ENCODE measurements at places on chromosomes 4 and X.

GRCh38 chrX:103697687-103698086 is 11.2 kb upstream of the MORF4L2 start:
- DNase-seq, result no peak
- no peaks in the 10 kb centered on the region for H3K27me3 ChIP-seq
- H3K27ac ChIP-seq, result no peak overlapping the region
- H3K4me3 ChIP-seq, result no peak overlapping the region
- no peaks in the 10 kb centered on the region for H3K36me3 ChIP-seq

GRCh38 chrX:281166-281999 is at the start of gene PLCXD1:
TSS of gene PLCXD1 (plus strand) at chrX:281381. CDS start at chrX:284188, 2,807 bp downstream.
- H3K27ac ChIP-seq, result peak within 1 kb of the TSS; percentile 31
- peaks cover 5% of the 10 kb centered on the region for H3K4me1 ChIP-seq
- DNase-seq, result no peak
- peak within 1 kb of the TSS; percentile 53 for H3K4me3 ChIP-seq

- H3K36me3 ChIP-seq, result peaks cover 100% of the 10 kb centered on the region
- H3K4me1 ChIP-seq, result no peaks in the 10 kb centered on the region
- no peak overlapping the region for H3K4me3 ChIP-seq
- no peak overlapping the region for H3K27ac ChIP-seq
- DNase-seq, result no peak
These were observed 18.5 kb downstream of the LAP3 start for GRCh38 chr4:17595471-17596005.

- no peaks in the 10 kb centered on the region for H3K36me3 ChIP-seq
- no peak overlapping the region for H3K4me3 ChIP-seq
- DNase-seq, result no peak
- H3K27ac ChIP-seq, result no peak overlapping the region
These were observed 77.5 kb downstream of the UCHL1 start for GRCh38 chr4:41334182-41334581.

- no peaks in the 10 kb centered on the region for H3K36me3 ChIP-seq
- peaks cover 13% of the 10 kb centered on the region for H3K4me1 ChIP-seq
- no peak overlapping the region for H3K4me3 ChIP-seq
- H3K27me3 ChIP-seq, result no peaks in the 10 kb centered on the region
These were observed 84.2 kb downstream of the GPR143 start for GRCh38 chrX:9681422-9681821.

- no peaks in the 10 kb centered on the region for H3K36me3 ChIP-seq
- peaks cover 7% of the 10 kb centered on the region for H3K4me1 ChIP-seq
- peak within 1 kb of the TSS; percentile 40 for H3K27ac ChIP-seq
- no peaks in the 10 kb centered on the region for H3K27me3 ChIP-seq
- no peak for DNase-seq
These were observed at the start of gene ABCG2 for GRCh38 chr4:88158489-88159228. TSS of gene ABCG2 (minus strand) at chr4:88158639. CDS start at chr4:88139995, 18,644 bp downstream.

DNA sequence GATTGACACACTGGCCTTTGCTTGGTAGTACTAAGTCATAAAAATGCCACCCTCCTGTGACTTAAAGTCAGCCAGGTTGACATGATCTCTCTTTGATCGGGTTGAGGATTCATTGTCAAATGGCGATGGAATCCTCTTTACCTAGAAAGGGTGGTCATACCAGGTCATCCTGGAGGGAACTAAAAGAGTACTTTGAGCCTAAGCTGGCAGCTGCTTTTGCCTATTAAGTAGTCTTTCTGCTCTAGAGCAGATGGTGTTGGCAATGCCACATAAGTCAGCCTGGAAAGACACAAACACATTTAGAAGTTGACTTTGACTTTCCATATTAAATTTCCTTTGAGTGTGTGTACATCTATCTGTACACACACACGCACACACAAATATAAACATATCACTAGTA is 39.2 kb upstream of the C4orf54 start:
- H3K4me3 ChIP-seq, result no peak overlapping the region
- no peak overlapping the region for H3K27ac ChIP-seq
- H3K36me3 ChIP-seq, result no peaks in the 10 kb centered on the region

DNA sequence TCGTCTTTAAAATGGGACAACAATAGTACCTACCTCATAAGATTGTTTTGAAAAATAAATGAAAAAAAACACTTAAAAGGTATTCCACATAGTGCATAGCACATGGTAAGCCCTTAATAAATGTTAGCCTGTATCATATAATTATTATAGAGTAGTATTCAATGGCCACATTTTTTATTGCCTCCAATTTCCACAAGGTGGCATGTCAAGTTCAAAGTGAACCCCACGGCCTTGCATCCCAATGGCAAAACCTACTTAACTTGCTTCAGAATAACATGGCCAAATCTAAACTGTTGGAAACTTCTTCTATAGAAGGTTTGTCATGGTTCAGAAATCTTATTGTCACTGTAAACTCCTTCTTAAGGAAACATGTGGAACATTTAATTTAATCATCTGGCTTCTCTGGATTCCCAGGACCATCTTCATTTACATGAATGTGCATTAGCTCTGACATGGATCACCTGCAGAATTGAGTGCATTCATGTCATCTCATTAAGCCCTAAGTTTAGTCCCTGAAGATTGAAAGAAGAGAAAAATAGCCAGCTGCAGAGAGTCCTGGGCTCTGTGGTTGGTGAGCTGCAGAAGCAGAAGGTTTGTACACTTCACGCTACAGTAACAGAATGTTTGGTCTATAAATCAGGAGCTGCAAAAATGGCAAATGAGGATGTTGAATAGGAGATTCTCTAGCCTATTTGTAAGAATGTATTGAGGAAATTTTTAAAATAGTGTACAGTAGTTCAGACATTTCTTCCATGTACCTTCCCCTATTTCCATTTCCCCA is 61.0 kb downstream of the ANXA3 start:
- H3K36me3 ChIP-seq, result no peaks in the 10 kb centered on the region
- no peak overlapping the region for H3K27ac ChIP-seq
- H3K4me1 ChIP-seq, result no peaks in the 10 kb centered on the region

DNA sequence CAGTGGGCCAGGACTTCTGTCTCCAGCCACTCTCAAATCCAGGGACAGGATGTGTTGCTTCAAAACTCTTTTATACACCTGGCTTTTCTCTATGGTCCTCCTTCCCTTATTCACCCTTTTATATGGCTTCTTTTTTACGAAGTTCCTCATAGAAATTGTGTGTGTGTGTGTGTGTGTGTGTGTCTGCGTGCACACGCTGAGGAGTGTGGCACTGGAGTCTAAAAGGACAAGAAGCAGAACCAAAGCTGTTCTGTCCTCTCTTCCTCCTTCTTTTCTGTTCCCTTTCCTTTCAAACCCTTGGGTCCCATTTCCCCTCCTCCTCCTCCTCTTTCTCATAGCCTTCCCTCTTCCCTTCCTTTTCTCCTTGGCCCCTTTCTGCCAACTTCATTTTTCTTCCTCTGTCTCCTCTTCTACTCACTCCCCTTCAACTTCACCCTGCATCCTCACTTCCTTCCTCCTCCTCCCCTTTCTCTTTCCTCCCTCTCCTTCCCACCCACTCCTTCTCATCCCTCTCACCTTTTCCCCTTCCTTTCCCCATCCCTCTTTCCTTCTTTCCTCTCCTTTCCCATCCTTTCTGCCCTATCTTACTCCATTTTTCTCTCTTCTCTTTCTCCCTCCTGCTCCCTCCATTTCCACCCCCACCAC is 360.5 kb downstream of the MID1IP1 start:
- no peak overlapping the region for H3K27ac ChIP-seq
- H3K36me3 ChIP-seq, result no peaks in the 10 kb centered on the region
- H3K27me3 ChIP-seq, result no peaks in the 10 kb centered on the region
- H3K4me3 ChIP-seq, result no peak overlapping the region
- DNase-seq, result no peak

GRCh38 chrX:119236623-119237561 is 807 bp downstream of the PGRMC1 start:
- H3K27me3 ChIP-seq, result no peaks in the 10 kb centered on the region
- no peaks in the 10 kb centered on the region for H3K36me3 ChIP-seq
- H3K4me1 ChIP-seq, result peaks cover 50% of the 10 kb centered on the region

- no peaks in the 10 kb centered on the region for H3K36me3 ChIP-seq
- H3K27ac ChIP-seq, result no peak overlapping the region
- H3K27me3 ChIP-seq, result no peaks in the 10 kb centered on the region
These were observed 214.1 kb upstream of the ATP6AP2 start for GRCh38 chrX:40366661-40367060.

DNA sequence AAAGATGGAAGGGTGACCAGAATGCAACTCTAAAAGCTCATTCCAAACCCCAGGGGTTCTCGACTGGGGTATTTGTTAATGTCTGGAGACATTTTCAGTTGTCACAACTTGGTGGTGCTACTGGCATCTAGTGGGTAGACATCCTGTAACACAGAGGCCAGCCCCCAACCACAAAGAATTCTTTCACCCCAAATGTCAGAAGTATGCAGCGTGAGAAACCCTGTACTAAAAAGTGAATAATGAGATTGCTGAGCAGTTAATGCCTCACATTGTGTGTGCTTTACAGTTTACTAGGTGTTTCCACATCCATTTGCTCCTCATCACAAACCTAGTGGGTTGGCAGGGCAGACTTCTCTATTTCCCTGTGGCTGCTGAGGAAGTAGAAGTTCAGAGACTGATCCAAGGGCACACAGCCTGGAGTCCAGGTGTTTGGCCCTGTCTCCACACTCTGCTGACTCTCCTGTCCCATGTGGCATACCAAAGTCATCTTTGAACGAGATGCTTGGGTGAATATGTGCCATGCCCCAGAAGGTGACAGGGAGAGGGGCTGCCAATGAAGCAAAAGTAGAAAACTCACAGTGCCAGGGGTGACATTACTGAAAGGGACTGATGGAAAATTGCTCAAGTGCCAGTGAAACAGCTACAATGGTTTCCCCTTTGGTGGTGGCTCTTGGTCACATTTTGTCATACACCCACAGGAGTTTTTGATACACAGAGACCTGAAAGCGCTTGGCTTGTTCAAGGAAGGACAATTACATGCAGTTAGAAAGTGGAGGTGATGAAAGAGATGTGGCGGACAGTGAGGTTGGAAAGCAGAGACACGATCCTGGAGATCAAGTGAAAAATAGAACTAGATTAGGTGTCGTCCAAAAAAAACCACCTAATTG is 10.1 kb upstream of the TMEM154 start:
- H3K4me1 ChIP-seq, result no peaks in the 10 kb centered on the region
- H3K4me3 ChIP-seq, result no peak overlapping the region
- H3K27ac ChIP-seq, result no peak overlapping the region
- no peaks in the 10 kb centered on the region for H3K36me3 ChIP-seq

DNA sequence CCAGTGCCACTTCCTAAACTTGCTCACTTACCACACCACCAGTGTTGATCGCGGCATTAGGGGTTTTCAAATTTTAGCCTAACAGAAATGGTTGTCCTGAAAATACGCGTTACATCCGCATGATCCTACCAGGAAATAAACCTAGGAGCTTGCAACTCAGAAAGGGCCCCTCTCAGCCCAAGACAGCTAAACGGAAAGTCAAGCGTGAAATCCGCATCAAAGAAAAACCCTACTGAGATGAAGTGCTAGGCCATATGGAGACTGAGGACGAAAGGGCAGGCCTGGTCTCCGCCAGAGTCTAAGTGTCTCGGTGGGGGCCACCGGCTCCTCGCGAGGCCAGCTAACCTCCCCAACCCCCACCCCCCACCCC is 626 bp downstream of the YTHDC1 start:
- H3K36me3 ChIP-seq, result no peaks in the 10 kb centered on the region
- peak overlapping the region; percentile 64 for H3K4me3 ChIP-seq
- no peak for DNase-seq
- no peaks in the 10 kb centered on the region for H3K4me1 ChIP-seq

DNA sequence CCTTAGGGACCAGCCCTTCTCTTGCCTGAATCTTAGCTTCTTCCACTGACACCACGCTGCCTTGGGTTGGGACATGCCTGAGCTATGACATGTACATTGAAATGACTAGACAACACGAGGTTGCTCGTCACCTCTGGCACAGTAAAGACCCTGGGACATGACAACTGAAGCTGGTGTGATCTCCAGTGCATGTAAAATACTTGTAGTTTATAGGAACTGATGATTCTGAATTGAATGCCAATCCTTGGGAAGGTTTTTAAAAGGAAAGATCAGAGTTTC is 100.7 kb upstream of the PGRMC2 start:
- no peak for DNase-seq
- no peaks in the 10 kb centered on the region for H3K27me3 ChIP-seq
- H3K36me3 ChIP-seq, result no peaks in the 10 kb centered on the region
- H3K4me1 ChIP-seq, result peaks cover 33% of the 10 kb centered on the region
- no peak overlapping the region for H3K4me3 ChIP-seq
- peak overlapping the region; percentile 86 for H3K27ac ChIP-seq

DNA sequence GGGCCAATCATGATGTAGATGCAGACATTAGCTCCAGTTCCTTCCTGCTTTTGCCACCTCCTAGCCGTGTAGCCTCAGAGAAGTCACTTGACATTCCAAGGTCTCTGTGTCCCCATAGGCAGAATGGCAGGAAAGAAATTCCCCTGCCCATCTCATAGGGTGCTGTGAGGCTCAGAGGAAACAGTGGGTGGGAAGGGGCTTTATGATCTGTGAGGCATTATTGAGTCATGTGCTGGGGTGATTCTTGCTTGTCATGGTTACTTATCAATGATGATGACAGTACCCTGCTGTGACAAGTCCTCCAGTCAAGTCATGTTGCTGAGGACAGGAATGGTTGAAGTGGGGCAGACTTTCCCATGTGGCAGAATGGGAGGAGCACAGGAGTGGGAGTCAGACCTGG is 63.7 kb downstream of the MSX1 start:
- DNase-seq, result no peak
- H3K4me1 ChIP-seq, result no peaks in the 10 kb centered on the region
- no peaks in the 10 kb centered on the region for H3K27me3 ChIP-seq
- H3K27ac ChIP-seq, result no peak overlapping the region
- H3K4me3 ChIP-seq, result no peak overlapping the region
- H3K36me3 ChIP-seq, result no peaks in the 10 kb centered on the region

GRCh38 chr4:114043116-114043515 is 63.7 kb upstream of the ARSJ start:
- no peak overlapping the region for H3K4me3 ChIP-seq
- no peak for DNase-seq
- no peaks in the 10 kb centered on the region for H3K36me3 ChIP-seq
- no peak overlapping the region for H3K27ac ChIP-seq
- H3K4me1 ChIP-seq, result no peaks in the 10 kb centered on the region

DNA sequence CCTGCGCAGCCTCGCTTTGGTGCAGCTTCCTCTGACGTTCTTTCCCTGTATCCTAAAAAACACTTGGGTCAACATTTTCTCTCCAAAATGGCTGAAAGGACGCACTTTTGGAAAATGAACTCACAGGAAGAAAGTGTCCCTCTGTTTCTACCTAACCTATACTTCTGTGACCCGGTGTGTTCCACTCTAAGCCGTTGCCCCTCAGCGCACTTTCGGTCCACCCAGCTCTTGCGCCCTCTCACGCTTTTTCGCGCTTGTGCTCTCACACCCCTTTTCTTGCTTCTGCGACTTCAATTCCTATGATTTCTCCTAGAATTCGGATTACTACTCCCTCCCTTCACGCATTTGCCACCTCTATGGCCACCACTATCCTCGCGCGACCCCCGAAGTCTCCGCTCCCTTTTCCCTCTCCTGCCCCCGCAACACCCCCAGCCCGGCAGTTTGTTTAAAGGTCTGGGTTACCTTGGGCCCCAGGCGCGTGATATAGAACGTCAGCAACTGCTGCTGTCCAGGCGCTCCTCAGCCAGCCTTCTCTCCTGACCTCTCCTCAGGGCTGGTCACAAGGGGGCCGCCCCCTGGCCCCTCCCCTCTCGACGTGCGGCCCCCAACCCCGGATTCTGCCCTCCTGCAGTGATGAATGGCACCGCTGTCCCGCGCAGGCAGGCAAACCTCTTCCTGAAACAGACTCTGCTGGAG is at the start of gene USP51:
Gene USP51 (minus strand): TSS at position 535 of the 696 bp plus-strand sequence. CDS start 909 bp downstream, outside the sequence.
- H3K27ac ChIP-seq, result peak within 1 kb of the TSS; percentile 92
- no peak for DNase-seq
- H3K4me3 ChIP-seq, result peak within 1 kb of the TSS; percentile 70
- no peaks in the 10 kb centered on the region for H3K36me3 ChIP-seq
- no peaks in the 10 kb centered on the region for H3K4me1 ChIP-seq
- H3K27me3 ChIP-seq, result no peaks in the 10 kb centered on the region

GRCh38 chr4:156778093-156778492 is 193.5 kb downstream of the PDGFC start:
- H3K4me3 ChIP-seq, result no peak overlapping the region
- no peak overlapping the region for H3K27ac ChIP-seq
- DNase-seq, result no peak
- peaks cover 48% of the 10 kb centered on the region for H3K4me1 ChIP-seq
- no peaks in the 10 kb centered on the region for H3K27me3 ChIP-seq
- H3K36me3 ChIP-seq, result no peaks in the 10 kb centered on the region
